Cortex of kidney (tissue), 1 donor: ENCODE measurements at places on chromosomes 4 and X.

DNA sequence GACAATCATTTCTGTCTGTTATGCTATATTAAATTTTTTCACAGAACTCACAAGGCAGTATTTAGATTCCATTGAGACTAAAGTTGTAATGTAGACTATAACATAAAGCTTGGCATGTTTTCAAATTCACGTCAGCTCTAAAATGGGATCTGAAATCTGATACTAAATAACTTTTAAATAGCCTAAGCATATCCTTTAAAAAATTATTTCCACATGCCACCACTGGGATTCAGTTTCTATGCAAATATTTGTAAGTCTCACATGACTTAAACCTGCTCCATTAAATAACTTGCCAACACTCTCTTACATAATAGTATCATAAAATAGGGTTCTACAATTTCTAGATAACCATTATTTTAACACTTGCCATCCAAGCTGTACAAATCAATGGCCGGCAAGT lies 32.4 kb downstream of the KLHL8 start:
- no peak for DNase-seq

- no peak for DNase-seq
Measured at GRCh38 chrX:139448996-139449395, 81.5 kb upstream of the F9 start.

DNA sequence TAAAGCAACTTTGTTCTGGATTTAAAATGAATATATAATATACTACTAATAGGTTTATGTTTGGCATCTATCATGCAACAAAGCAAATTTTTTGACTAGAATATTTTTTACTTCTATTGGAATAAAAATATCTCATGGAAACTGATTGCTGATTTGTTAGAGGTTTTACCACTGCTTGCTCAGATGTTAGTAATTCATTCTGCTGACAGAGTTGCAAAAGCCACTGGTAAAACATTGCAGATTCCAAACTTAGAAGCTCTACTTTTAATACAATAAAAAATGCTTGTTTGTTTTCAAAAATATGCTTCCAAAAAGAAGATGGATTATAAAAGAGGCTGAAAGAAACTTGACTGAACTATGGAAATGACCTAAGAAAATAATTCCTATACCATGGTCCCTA lies 795.2 kb downstream of the PCDH18 start:
- no peak for DNase-seq

GRCh38 chr4:53914313-53915016 lies 149.9 kb downstream of the CHIC2 start:
- DNase-seq: no peak

DNA sequence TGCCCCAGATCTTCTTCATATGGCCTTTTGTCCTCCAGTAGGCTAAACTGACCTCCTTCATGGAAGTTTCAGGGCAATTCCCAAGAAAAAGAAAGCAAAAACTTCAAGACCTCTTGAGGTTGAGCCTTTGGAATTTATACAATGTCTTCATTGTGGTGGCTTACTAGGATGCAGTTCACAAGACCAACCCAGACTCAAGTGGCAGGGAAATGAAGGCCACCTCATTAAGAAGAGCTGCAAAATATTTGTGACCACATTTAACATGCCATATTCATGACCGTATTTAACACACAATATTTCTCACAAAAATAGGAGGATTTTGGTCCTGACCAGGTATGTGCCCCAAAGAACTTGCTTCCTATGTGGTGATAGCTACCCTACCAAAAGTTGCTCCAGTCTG lies 605.5 kb upstream of the PITX2 start:
- DNase-seq: no peak

GRCh38 chr4:182917182-182918043 lies at the start of gene DCTD:
TSS of gene DCTD (minus strand) at chr4:182917386. CDS start at chr4:182915568, 1,818 bp downstream.
- peak; percentile 16 for DNase-seq

DNA sequence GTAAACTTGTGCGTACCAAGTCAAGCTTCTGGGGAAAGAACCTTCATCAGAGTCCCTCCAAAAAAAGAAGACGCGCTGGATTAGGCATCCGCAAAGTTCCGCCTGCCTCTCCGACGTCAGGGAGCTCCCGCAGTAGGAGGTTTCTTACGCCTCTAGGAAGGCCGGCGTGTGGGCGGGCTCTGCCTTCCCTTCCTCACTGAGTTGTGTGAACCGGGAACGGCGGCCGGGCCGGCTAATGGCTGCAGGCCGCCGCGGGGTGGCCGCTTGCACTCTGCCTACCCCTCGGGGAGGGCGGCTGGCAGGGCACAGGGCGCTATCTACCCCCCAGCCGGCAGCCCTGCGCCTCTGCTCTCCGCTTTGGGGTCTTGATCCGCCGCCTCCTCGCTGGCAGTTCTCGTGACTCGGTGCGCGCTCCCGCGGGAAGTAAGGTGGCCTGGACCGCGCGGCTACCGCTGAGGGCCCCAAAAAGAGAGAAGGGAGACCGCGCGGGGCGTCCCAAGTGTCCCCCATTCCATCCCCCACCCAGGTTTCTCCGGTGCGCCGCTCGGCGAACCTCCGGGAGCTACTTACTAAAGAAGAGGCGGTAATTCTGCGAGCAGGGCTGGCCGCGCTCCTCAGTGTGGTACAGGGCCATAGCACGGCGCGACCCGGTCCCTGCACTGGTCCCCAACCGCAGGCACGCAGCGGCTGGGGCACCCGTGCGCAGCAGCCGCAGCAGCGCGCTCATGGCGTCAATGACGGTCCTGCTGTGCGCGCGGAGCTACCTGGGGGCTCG lies at the start of gene PPA2:
Gene PPA2, minus strand, starts transcription at position 739 of the 775 bp plus-strand sequence. Its CDS starts 12 bp downstream, at position 727.
- peak; percentile 89 for DNase-seq

DNA sequence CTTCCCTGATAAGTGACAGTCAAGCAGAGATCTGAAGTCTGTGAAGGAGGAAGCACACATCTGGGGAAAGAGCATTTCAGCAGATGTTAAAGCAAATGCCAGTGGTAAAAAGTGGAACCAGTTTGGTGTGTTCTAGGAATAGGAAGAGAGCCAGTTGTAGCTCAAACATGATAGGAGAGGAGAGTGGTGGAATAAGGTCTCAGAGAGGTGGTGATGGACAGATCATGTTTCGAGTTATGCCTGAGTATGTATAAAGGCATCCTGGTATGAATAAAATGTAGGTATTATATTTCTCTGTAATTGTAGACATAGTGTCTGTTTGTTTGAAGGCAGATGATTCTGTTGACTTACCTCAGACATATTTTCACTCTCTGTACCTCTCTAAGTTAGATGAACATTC lies 89.1 kb downstream of the LARP7 start:
- no peak for DNase-seq

- no peak for DNase-seq
Measured at GRCh38 chr4:21695141-21695540, 253.4 kb downstream of the KCNIP4 start.
